ENCODE measurements at places on chromosomes 7 and 10.

DNA sequence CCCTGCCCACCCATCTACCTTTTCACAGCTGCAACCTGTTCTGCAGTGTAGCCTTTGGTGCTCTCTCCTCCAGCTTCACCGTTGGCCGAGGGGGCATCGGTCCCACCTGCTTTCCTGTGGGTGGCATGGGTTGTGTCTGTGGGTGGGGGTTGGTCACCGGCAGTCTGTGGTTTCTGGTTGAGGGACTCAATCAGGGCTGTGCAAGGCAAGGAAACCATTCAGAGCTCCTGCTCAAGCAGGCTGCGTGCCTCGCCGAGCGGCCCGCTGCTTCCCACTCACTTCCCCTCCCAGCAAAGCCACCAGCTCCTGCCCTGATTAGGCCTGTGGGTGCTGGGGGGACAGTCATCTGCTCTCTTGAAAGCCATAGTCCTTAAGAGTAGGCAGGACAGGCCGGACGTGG is 9.8 kb downstream of the DNAJB12 start:
- DNase-seq = no peak

GRCh38 chr10:13993673-13994089 is 337.0 kb downstream of the FRMD4A start:
- no peak for DNase-seq

- DNase-seq = no peak
Observed at GRCh38 chr7:42922017-42922753, 9.8 kb downstream of the PSMA2 start.

DNA sequence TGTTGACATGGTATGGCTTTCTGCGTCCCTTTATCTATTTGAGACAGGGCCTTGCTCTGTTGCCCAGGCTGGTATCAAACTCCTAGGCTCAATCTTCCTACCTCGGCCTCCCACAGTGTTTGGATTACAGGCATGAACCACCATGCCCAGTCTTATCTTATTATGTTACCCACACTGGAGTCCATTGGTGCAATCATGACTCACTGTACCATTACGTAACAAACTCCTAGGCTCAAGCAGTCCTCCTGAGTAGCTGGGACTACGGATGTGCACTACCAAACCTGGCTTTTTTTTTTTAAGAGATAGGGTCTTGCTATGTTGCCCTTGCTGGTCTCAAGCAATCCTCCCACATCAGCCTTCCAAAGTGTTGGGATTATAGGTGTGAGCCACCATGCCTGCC is 66.7 kb downstream of the CCDC3 start:
- DNase-seq = no peak

GRCh38 chr7:7617550-7617949 is 23.0 kb upstream of the UMAD1 start:
- no peak for DNase-seq

- no peak for DNase-seq
Observed at GRCh38 chr7:30041526-30042269, 13.5 kb downstream of the PLEKHA8 start.

- DNase-seq = no peak
Observed at GRCh38 chr10:34078745-34079470, 736.2 kb downstream of the PARD3 start.

DNA sequence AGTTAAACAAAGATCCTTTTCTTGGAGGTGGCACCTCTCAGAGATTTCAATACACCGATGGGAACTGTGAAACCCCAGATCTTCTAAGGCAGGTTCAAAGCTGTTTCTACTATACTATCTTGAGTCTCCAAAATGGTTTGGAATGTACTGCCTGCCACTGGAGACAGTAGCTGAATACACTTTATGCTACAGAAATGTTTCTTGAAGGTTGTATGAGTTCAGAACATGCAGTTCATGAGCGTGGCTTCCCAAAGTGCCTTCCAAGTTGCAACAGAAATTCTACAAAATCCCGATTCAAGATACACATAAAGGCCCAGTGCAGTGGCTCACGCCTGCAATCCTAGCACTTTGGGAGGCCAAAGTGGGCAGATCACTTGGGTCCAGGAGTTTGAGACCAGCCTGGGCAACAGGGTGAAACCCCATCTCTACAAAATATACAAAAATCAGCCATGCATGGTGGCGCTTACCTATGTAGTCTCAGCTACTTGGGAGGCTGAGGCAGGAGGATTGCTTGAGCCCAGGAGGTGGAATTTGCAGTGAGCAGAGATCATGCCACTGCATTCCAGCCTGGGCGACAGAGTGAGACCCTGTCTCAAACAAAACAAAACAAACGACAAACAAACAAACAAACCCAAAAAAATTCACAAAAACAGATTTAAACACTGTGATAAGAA is 36.3 kb downstream of the FAM171A1 start:
- no peak for DNase-seq

- no peak for DNase-seq
Observed at GRCh38 chr10:115727129-115727528, 545.9 kb downstream of the GFRA1 start.

DNA sequence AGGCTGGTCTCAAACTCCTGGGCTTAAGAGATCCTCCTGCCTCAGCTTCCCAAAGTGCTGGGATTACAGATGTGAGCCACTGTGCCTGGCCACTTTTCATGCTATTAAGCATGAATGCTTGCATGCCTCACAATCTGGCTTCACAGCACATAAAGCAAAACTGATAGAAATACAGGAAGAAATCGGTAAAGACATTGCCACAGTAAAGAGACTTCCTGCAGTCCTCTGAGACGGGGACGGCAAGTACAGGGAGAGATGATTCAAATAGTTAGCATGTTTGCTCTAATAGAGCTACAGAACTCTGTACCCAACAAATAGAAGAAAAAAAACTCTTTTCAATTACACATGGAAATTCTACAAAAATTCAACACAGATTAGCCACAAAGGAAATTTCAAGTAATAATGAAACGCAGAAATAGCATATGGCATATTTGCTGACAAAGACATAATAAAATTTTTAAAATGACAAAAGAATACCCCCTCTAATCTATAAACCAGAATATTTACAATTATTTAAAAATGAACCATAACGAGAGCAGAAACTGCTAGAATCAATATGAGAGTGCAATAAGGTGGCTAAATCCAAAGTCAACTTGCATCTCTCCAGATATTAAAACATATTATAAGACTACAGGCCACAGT is 32.3 kb downstream of the CARD11 start:
- no peak for DNase-seq
